ENCODE measurements at places on chromosomes 2 and 18.

- DNase-seq: no peak
Measured at GRCh38 chr2:1986598-1986997, 242.3 kb upstream of the PXDN start.

DNA sequence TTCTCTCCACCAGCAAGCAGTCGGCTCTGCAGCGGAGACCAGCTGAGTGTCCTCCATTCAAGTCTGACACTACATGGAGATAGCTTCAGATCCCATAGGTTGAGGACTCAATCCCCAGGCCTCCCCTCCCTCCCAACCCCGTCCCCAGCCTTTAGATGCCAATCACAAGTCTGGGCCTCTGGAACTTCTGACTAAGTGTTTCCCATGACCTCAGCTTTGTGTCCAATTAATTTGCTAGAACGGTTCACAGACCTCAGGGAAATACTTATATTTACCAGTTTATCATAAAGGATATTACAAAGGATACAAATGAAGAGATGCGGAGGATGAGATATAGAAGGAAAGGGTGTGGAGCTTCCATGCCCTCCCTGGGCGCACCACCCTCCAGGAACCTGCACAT lies 77.4 kb downstream of the MERTK start:
- DNase-seq: no peak

GRCh38 chr2:2590141-2590540 lies 259.1 kb upstream of the MYT1L start:
- no peak for DNase-seq

- no peak for DNase-seq
Measured at GRCh38 chr2:41647468-41648050, 400.3 kb upstream of the PKDCC start.
